ENCODE measurements at places on chromosomes 1 and 21.

DNA sequence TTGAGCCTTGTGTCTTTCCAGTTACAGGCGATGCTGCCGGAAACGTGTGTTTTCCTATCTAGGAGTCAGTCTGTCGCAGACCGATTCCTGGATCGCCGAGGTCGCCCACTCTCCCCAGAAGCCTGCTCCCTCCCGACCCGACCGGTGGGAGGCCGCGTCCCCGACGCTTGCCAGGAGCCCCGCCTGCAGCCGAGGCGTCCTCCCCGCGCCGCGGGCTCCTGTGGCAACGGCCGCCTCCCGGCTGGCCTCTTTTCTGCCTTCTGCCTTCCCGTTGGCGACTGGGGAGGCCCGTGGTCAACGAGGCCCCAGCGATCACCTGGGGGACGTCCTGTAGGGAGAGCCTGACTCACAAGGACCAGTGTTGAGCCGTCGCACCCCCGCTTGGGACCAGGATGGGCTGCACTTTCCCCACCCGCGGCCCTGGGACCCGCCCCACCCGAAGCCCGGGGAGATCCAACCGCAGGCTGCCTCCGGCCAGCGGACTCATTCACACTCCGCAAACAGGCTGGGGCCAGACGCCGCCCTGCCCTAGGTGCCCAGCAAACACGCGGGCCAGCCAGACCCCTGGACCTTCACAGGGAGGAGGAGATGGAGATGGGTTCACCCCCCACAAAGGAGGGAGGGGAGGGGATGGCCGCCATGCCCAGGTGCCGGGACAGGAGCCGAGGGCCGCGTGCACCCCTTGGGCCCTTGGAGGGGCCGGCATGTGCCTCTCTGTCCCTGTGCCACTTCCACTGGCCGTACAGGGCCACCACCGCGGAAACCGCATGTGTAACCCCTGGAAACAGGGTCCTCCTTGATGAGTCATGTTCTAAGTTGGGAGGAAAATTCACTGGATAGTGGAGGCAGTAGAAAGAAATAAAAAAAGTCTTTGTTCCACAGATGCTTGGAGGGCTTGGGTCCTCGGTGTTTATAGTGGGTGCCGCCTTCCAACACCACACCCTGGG is 7.2 kb upstream of the COL6A1 start:
- DNase-seq: no peak

GRCh38 chr21:29166323-29166722 is 35.9 kb downstream of the MAP3K7CL start:
- no peak for DNase-seq

GRCh38 chr1:178024504-178024903 is 54.6 kb upstream of the SEC16B start:
- no peak for DNase-seq

GRCh38 chr1:231118704-231119453 is 43.0 kb upstream of the TRIM67 start:
- no peak for DNase-seq

- no peak for DNase-seq
Measured at GRCh38 chr1:186202271-186202764, 172.7 kb downstream of the TPR start.

- no peak for DNase-seq
Measured at GRCh38 chr1:17255336-17255735, 6.4 kb downstream of the PADI3 start.

DNA sequence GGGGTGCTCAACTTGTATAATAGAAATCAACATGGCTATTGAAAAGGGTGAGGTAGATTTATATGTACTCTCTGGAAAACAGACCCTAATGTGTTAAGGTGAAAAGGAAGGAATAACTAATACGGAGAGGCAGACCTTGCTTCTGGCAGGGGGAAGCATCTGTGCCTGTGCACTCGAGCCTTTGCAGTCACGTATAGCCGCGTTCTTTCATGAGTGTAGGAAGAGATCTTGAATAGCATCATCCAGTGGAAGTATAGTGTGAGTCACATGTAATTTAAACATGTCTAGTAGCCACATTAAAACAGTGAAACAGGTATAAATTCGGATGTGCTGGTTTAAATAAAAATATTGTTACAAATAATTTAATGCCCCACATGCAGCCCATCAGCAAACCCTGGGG is 3.0 kb downstream of the A3GALT2 start:
- no peak for DNase-seq

All from stimulated activated CD4-positive, alpha-beta T cell treated with anti-CD3 and anti-CD28 coated beads, Interleukin-1b, Interleukin-23, amount 100 ng/mL, for 48 hours (primary cell).